WTC11 (cell line): ENCODE measurements at places on chromosomes 6 and 20. TPM values are rescaled to one million over a fixed set of nuclear protein-coding genes. Genes with fewer than 3 reads are reported as not detected.

The TRIM27 gene
- total RNA-seq: 65.8 to 79.8 TPM (median 68.3 TPM) in 3 replicates

The ABRACL gene
- total RNA-seq: 111 to 117 TPM (median 116 TPM) in 3 replicates

The GTF2H4 gene
- 46.2 to 49.7 TPM (median 49.2 TPM) in 3 replicates for total RNA-seq

The ARMH2 gene
- total RNA-seq: not detected in 3 replicates

The MACROD2 gene
- total RNA-seq: 3.0 to 4.1 TPM (median 3.5 TPM) in 3 replicates

The MUC21 gene
- not detected in 3 replicates for total RNA-seq

The GNMT gene
- 1.6 to 2.7 TPM (median 2.0 TPM) in 3 replicates for total RNA-seq

The CRNKL1 gene
- total RNA-seq: 21.8 to 22.6 TPM (median 22.2 TPM) in 3 replicates

The SPTLC3 gene
- 0.13 to 0.64 TPM (median 0.48 TPM) in 3 replicates for total RNA-seq

The TSPO2 gene
- total RNA-seq: not detected in 3 replicates

The TRIM40 gene
- not detected in 3 replicates for total RNA-seq

The BHLHE23 gene
- total RNA-seq: 0.57 to 1.3 TPM (median 0.66 TPM) in 3 replicates

The NHSL1 gene
- 22.9 to 31.1 TPM (median 23.1 TPM) in 3 replicates for total RNA-seq

The ANKRD66 gene
- total RNA-seq: not detected in 3 replicates

The PNISR gene
- 150 to 156 TPM (median 155 TPM) in 3 replicates for total RNA-seq

The NEURL2 gene
- 6.1 to 8.3 TPM (median 6.6 TPM) in 3 replicates for total RNA-seq

The KHDRBS2 gene
- 0.76 to 1.2 TPM (median 0.87 TPM) in 3 replicates for total RNA-seq

The E2F1 gene
- 34.2 to 44.2 TPM (median 34.5 TPM) in 3 replicates for total RNA-seq

The SAMD5 gene
- 0.07 to 0.39 TPM (median 0.21 TPM) in 3 replicates for total RNA-seq

The COL10A1 gene
- 0.07 to 0.32 TPM in 2 of 3 replicates, not detected in the other for total RNA-seq

The STK38 gene
- 13.3 to 15.4 TPM (median 14.7 TPM) in 3 replicates for total RNA-seq

The NELFCD gene
- total RNA-seq: 53.0 to 66.9 TPM (median 57.6 TPM) in 3 replicates

The TCP11 gene
- not detected in 3 replicates for total RNA-seq

The SEL1L2 gene
- total RNA-seq: 0.37 TPM in 1 of 3 replicates, not detected in the others

The ETV7 gene
- total RNA-seq: 0.68 to 1.4 TPM (median 1.2 TPM) in 3 replicates

The MATN4 gene
- 1.9 to 2.5 TPM (median 2.2 TPM) in 3 replicates for total RNA-seq

The SNAP25 gene
- 0.41 to 0.72 TPM (median 0.57 TPM) in 3 replicates for total RNA-seq

The PPDPF gene
- total RNA-seq: 170 to 210 TPM (median 205 TPM) in 3 replicates

The MOCS1 gene
- 17.6 to 20.5 TPM (median 18.5 TPM) in 3 replicates for total RNA-seq

The OOEP gene
- 0.87 to 1.1 TPM (median 0.89 TPM) in 3 replicates for total RNA-seq

The TCP1 gene
- total RNA-seq: 293 to 388 TPM (median 301 TPM) in 3 replicates

The PREX1 gene
- total RNA-seq: 14.2 to 17.3 TPM (median 15.5 TPM) in 3 replicates

The MLN gene
- not detected in 3 replicates for total RNA-seq

The CRIP3 gene
- 44.7 to 48.9 TPM (median 45.6 TPM) in 3 replicates for total RNA-seq

The SGK2 gene
- total RNA-seq: 0.74 to 1.2 TPM (median 0.99 TPM) in 3 replicates

The OPN5 gene
- total RNA-seq: not detected in 3 replicates

The ZBTB12 gene
- total RNA-seq: 24.0 to 46.2 TPM (median 44.1 TPM) in 3 replicates
